CD4-positive, alpha-beta T cell treated with Interleukin-2 at 100 ng/mL for 4 hours (primary cell): ENCODE measurements at places on chromosomes 2 and 18.

GRCh38 chr2:146917431-146918042 lies 927.3 kb upstream of the ACVR2A start:
- DNase-seq: no peak

- DNase-seq: no peak
Measured at GRCh38 chr2:231640641-231641111, 48.0 kb downstream of the TEX44 start.

- DNase-seq: no peak
Measured at GRCh38 chr2:198102856-198103255, 298.5 kb downstream of the PLCL1 start.

- no peak for DNase-seq
Measured at GRCh38 chr2:197149546-197149945, 161.0 kb downstream of the ANKRD44 start.

DNA sequence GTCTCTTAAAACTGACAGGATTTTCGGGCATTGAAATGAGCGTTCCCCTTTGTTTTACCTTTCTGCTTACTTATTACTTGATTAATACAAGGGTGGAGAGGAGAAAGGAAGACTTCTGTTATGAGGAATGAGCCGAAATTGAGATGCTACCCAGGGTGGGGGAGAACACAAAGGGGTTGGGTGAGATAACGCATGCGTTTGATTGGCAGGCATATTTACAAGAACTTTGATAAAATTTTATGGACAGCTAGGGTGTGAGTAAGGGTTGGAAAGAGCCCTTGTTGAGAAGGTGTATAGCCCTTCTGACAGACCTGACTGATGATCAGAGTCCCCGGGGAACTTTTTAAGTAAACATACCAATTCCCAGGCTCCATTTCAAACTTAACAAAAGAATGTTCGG lies 1.8 kb downstream of the RNF138 start:
- DNase-seq: no peak

GRCh38 chr2:148968776-148969319 lies 69.7 kb upstream of the LYPD6B start:
- DNase-seq: no peak

- no peak for DNase-seq
Measured at GRCh38 chr2:65818873-65819451, 386.6 kb upstream of the SPRED2 start.

DNA sequence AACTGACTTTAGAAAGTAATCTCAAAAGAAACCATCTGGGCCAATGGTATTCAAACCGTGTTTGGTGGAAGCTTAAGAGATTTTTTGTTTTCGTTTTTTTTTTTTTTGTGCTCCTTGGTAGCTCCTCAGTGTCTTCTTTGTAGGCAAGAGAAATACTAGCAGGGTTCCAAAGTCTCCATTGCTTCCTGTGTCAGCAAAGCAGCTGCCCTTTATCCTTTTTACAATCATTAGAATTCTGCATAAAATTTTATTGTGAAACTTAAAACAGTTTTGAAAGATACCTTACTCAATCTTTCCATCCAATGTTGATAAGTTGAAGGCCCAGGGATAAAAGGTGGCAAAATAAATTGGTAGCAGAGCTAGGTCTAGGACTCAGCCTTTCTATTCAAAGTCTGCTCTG lies 479 bp downstream of the IL1F10 start:
- DNase-seq: no peak

DNA sequence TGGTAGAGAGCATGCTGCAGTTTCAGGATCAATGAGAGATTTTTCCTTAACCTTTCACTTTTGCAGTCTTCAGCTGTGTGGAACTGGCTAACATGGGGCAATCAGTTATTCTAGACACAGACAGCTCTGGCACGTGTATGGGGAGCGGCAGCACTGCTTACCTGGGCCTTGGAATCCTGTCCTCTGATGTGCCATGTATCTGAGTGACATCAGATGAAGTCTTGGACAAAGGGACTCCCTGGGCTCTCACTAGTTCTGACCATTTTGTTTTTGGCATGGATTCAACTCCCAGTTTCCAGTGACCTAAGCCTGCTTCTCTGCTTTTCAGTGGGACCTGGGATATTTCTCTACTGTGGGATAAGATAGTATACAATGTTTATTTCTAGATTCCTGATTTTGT lies 54.3 kb downstream of the RNF144A start:
- DNase-seq: no peak

- DNase-seq: no peak
Measured at GRCh38 chr2:48851161-48851560, 95.6 kb upstream of the LHCGR start.
